ENCODE measurements at places on chromosomes 16 and 17. TPM values are rescaled to one million over a fixed set of nuclear protein-coding genes. Genes with fewer than 3 reads are reported as not detected.

The SLC7A6 gene
- 1.6 TPM for total RNA-seq

The KCNH4 gene
- not detected for total RNA-seq

The GUCY2D gene
- 0.05 TPM for total RNA-seq

- no peak for DNase-seq
These were observed 7.6 kb downstream of the ADCY7 start for GRCh38 chr16:50273888-50274325.

DNA sequence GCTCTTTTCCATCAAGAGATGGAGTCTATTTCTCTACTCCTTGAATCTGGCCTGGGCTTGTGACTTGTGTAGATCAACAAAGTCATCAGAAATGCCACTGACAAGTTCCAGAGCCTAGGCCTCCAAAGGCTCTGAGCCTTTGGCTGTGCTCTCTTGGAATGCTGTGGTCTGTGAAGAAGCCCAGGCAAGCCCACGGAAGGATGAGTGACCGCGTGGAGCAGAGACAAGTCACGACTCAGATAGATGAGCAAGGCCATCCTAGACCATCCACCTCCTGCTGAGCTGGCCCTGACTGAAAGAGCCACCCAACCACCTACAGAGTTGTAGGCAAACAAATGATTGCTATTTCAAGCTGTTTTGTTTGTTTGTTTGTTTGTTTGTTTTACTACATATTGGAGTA is 11.6 kb upstream of the ICAM2 start:
- DNase-seq = no peak

DNA sequence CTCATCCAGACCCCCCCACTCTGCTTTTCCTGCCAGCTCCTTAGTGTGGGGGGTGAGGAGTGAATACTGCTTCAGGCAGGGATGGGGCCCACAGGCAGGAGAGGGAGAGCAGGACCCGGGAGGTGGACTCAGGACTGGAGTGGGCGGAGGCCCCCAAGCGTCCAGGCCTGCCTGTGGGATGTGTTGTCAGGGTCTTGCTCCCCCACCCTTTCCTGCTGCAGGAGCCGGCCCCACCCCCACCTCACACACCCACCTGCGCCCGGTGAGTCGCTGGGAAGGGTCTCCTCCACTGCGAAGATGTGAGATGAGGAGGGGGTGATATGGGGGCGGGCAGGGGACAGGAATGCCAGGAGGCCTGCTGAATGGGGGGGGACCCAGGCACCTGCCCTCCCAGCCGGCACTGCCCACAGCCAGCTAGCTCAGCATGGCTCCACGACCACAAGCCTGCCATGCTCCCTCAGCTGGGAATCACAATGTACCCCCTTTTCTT is 1.1 kb downstream of the FAM171A2 start:
- DNase-seq = no peak

DNA sequence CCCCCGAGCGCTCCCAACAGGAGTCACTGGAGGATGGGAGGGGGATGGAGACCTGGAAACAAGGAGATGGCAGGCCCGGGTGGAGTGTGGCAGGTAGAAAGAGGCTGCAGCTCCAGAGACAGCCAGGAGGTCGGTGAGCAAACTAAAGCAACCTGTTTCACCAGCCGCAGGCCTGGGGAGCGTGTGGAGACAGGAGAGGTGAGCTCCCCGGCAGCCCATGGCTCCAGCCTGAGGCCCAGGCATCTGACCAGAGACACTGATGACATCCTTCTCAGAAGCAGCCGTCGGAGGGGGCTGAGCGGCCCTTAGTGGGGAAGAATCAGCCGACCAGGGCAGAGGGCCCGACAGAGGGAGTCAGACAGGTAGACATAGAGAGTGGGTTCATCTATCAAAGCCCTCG is 165.1 kb downstream of the ZNF423 start:
- DNase-seq = no peak

DNA sequence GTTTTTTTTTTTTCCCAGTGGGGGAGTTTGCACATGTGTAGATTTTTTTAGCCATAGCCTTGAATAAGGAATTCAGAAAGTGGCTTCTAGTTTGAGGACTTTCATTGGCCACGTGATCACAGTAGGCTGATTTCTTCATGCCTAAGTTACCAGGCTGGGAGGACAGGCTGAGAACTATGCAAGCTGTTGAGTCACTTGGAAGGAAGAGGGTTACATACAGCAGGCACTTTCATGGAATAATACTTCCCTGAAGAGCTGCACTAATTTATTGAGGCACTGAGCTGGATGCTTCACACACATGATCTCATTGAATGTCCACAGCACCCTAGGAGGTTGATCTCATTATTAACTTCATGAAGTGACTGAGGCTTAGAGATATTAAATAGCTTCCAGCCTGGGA is 22.8 kb downstream of the PRKCB start:
- DNase-seq = no peak

DNA sequence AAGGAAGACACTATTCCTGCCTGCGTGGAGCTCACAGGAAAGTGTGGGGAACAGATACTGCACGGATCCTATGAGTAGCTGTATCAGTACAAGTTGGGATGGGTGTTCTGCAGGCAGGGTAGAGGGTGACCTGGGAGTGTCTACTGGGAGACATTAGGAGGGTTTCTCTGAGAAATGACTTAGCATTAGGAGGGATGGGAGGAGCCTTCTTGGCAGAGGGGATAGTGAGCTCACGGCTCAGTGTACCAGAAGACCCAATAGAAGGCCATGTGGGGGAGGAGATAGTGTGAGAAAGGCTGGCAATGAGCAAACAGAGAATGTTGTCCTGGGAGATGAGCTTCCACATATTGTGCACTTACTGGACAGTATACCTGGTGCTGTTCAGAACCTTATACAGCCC is 109.1 kb downstream of the MSI2 start:
- DNase-seq = no peak

DNA sequence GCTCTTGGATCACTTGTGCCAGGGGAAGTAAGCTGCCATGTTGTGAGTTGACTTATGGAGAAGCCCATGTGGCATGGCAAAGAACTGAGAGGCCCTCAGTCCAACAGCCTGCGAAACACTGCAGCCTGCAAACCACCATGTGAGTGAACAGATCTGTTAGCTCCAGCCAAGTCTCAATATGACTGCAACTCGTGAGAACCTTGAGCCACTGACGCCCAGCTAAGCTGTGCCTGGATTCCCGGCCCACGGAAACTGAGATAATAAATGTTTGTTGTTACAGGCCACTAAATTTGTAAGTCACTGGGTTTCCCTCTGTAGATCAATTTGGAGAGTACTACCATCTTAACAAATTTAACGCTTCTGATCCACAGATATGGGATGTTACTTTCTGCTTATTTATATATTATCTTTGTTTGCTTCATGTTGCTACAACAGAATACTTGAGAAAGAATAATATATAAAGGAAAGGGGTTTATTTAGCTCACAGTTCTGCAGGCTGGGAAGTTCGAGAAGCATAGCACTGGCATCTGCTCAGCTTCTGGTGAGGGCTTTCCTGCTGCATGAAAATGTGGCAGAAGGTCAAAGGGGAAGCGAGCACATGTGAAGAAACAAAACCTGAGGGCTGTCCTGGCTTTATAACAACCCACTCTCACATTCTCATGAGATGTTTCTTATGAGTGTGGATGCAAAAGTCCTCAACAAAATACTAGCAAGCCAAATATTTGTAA is 29.4 kb upstream of the ATP2A3 start:
- no peak for DNase-seq

GRCh38 chr17:57517632-57518456 is 227.3 kb downstream of the CCDC182 start:
- DNase-seq = no peak
